ENCODE measurements at places on chromosomes 5 and 9. TPM values are rescaled to one million over a fixed set of nuclear protein-coding genes. Genes with fewer than 3 reads are reported as not detected.

Gene FOXD4L6
- not detected for total RNA-seq

Gene ZNF658
- 13.1 TPM for total RNA-seq

Gene FCN2
- not detected for total RNA-seq

Gene CRAT
- total RNA-seq = 13.7 TPM

Gene NSMF
- 27.4 TPM for total RNA-seq

Gene SPINK13
- total RNA-seq = not detected

Gene PHF19
- 17.1 TPM for total RNA-seq

Gene DBH
- 0.06 TPM for total RNA-seq

Gene SPATA31A3
- not detected for total RNA-seq

Gene TNC
- total RNA-seq = 7.5 TPM

Gene PCDHGB1
- 1.1 TPM for total RNA-seq

Gene OR2V1
- total RNA-seq = not detected

Gene CNTLN
- total RNA-seq = 1.3 TPM

Gene IL5
- not detected for total RNA-seq

Gene LMX1B
- 3.2 TPM for total RNA-seq

Gene PCDHAC1
- not detected for total RNA-seq

Gene NME5
- total RNA-seq = 1.7 TPM

Gene FOXD4L4
- not detected for total RNA-seq

Gene C9orf153
- total RNA-seq = not detected

Gene CCDC192
- total RNA-seq = not detected

Gene IFNA21
- not detected for total RNA-seq

Gene CCIN
- total RNA-seq = not detected

Gene STPG3
- not detected for total RNA-seq

Gene TMEM167A
- total RNA-seq = 22.0 TPM

Gene INSL4
- total RNA-seq = not detected

Gene MCC
- total RNA-seq = 91.5 TPM

Gene IFNK
- not detected for total RNA-seq
